OCI-LY7 (cell line): ENCODE measurements at places on chromosomes 2 and 18.
A peak's percentile ranks its signal among the peaks of the same experiment; 100 is the strongest.

DNA sequence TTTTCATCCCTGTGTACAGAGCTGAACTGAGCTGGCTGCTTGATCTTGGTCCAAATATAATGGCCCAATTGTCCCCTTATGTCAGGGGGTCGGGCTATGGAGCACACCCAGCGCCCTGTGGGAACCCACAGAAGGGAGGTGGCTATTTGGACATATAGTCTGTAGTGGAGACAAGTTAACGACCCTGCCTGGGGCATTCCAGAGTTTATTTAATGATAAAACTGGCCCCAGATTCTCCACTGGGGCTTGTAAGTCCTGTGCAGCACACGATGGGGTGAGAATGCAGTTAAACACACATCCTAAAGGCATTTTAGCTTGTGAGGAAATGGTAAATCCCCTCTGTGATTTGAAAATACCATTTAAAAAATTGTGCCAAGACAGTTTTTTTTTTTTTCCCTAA, 72.9 kb downstream of the QPCT start:
- no peak for DNase-seq

- no peak for DNase-seq
Observed at GRCh38 chr2:7788736-7789135, 871.5 kb downstream of the RNF144A start.

DNA sequence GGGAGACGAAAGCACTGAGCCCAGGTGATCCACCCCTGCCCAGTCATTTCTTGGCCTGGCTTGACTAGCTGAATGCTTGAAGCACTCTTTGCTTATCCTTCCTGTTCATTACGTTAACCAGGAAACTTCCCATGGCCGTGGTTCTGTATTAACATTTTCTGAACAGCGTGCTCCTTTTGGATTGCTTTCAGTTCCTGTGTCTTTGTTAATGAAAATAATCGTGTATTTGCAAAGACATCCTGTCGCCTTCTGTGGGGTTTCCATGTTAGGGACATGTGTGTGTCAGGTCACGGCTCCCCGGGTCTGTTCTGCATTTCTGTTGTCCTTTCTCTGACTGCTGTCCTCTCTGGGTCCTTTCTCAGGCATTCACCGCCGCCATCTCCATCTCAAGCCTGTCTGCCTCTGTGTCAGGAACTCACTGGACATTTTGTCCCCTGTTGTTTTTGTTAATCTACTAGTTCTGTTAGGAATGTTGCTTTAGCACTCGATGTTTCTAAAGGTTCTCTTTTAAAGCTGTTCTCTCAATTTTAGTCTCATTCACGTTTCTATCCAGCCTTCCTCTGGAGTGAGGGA, 434.1 kb upstream of the HS6ST1 start:
- peak; percentile 40 for DNase-seq

GRCh38 chr18:63342206-63342605, 22.6 kb upstream of the BCL2 start:
- peak; percentile 50 for DNase-seq

GRCh38 chr2:81445176-81445575, 1140.6 kb upstream of the LRRTM1 start:
- DNase-seq, result no peak
